ENCODE measurements at places on chromosomes 5 and 9.

GRCh38 chr5:37915097-37915736 is 75.4 kb upstream of the GDNF start:
- no peak for DNase-seq

DNA sequence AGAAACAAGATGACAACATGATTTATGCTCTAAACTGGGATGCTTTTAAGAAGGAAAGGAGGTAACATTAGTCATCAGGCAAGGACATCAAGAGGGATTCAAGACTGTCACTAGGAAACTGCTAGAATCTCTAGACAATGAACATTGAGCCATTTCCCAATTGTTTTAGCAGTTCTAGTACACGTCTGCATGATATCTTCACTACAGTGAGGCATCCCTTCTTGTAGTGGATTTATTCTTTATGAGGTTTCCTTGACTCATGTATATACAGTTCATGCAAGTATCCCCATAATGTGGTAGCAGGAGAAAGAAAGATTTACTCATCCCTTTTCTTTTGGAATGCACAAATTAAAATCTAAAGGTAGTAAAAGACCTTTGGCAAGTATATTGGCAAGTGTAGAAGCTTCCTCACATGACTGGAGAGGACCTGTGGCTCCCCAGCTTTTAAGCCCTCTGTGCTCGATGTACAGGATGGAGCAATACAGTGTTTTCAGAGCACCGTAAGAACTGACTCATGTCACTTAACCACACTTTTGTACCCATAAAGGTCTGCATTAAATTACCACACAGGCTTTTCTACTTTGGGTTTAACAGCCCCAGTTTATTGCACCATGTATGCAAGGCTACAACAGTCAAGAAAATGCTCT is 335.9 kb downstream of the SEMA5A start:
- no peak for DNase-seq

- no peak for DNase-seq
Measured at GRCh38 chr9:80679916-80680315, 1009.4 kb downstream of the TLE1 start.

DNA sequence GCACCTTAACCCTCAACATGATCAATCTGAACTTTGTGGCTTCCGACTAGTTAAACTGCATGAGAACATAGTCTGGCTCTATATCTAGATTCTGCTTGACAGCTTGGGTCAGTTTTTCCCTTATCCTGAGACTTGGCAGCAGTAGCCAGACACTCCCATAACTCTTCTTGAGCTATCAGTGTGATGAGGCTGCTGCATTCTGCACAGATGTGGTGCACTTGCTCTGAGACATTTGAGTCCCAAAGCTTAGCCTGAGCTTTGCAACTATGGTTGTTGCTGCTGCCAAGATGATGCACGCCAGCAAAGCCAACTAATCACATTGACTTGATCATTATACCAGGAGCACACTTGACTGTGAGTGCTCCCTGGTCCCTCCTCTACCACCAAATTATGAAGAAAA is 36.2 kb downstream of the MOCS2 start:
- DNase-seq, result peak; percentile 8

DNA sequence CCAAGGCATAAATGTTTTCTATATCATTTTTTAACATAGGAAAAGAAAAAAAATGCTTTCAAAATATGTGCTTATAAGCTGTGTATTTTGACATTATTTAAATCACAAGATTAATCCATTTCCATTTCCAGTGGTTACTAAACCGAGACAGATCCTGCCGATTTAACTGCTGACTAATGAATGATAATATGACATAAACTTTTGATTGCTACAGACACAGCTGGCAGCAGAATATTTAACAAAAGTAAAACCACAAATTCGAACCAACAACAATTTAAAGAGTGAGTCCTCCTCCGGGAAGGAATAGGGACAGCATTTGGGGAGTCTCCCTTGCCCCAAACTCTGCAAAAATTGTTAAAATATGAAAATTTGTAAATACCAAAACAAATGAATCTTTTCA is 401.3 kb upstream of the DAB2 start:
- DNase-seq, result no peak

DNA sequence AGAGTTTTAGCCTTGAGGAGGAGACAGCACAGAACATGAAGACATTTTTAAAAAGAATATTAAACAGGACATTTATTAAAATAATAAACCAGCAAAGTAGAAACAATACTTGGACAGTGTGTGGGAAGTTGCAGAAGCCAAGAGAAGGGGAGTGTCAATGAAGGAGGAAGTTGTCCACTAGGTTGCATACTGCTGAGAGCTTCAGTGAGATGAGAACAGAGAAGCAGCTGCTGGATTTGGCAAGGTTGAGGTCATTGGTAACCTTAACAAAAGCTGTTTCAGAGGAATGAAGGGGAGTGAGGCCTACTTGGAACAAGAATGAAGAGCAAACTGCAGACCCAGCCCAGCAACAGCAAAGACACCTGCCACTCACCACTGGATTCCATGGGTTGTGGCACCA is 11.4 kb downstream of the BHMT start:
- DNase-seq, result no peak
